ENCODE measurements at places on chromosomes 1 and 21. TPM values are rescaled to one million over a fixed set of nuclear protein-coding genes. Genes with fewer than 3 reads are reported as not detected.

DNA sequence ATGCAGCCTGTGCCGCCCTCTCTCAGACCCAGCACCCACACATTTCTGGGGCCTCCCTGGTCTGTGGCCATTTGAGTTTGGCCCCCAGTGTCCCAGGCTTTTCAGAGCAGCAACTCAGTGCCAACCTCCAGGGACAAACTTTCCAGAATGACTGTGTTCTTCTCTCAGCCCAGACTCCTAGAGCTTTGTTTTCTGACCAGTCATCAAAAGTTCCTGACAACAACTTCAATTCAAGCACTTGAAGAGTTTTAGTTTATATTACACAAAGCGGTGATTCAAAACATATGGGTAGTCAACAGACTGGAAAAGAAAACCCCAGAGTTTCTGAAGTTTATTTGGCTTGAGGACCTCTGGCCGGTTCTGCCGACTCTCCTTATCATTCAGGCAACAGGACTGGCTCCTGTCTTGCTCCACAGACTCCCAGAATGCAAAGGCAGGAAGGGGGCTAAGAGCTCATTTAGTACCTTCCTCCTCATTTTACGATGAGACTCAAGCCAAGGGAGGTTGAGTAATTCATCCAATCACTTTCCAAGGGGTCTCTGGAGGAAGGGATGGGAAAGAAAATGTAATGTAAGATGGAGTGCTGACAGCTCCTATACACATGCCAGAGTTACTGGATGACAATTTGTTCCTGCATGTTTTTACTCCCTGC is 27.0 kb upstream of the TIAM1 start:
- peak; percentile 73 for DNase-seq

DNA sequence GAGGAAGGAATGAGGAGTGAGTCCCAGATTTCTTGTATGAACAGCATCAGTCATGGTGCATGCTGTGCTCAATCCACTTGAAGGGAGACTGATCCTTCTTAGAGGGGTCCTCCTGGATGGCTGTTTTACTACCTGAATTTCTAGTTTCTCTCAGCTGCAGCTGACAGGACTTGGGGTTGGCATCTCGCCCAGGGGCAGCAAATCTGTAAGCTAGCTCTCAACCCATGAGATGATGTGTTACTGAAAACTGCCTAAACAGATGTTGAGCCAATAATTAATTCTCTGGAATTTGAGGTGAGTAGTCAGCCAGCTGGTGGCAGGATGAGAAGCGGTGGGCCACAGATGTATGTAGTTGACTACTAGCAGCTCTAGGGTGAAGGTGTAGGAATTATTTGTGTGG is 19.6 kb downstream of the BACH1 start:
- no peak for DNase-seq

GRCh38 chr21:42764883-42765282 is 111.5 kb downstream of the PDE9A start:
- no peak for DNase-seq

DNA sequence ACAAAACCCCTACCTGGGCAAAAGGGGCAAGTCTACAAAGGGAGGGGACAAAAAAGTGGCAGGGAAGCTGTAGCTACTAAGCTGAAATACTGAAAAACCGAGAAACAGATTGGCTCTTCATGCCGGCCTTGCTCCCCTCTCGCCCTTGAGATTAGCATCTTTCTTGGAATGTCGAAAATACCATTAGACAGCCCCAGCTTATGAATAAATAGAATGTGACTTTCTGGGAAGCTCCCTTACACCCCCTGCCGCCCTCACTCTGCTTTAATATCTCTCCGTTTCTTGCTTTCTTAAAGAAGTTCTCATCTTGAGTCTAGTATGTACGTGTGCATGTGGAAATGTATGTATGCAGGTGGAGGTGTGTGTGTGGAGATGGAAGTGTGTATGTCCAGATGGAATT is 14.1 kb downstream of the TRAF3IP3 start:
- no peak for DNase-seq

TMEM9 gene
- 97.5 TPM for total RNA-seq

GRCh38 chr1:228050571-228051231 is 31.8 kb upstream of the ARF1 start:
- no peak for DNase-seq

DNA sequence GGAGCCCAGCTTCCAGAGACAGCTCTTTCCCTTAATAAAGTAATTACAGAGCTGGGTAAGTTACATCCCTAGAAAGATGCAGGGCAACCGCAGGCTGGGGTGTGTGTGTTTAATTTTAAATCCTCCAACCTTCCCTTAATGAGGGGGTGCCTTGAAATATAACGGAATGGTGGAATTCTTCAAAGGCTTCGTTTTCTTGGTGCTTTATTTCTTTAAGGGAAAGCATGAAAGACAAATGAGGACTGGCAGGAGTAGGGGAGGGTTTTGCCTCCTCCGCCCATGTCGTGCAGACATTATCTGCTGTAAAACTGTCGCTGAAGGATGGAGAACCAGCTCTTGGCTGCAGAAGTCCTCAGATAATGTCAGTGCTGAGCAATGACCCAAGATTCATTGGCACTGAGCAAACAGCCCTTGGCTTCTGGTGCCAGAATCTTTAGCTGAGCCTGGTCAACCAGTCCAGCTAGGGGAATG is 15.5 kb downstream of the SLC6A17 start:
- DNase-seq: no peak

GRCh38 chr1:78472851-78473496 is 17.8 kb upstream of the PTGFR start:
- no peak for DNase-seq
